Activated CD4-positive, alpha-beta memory T cell treated with anti-CD3 and anti-CD28 coated beads, Interleukin-2, amount 10 ng/mL, durations not matched to agents 7 days and 5 days (primary cell): ENCODE measurements at places on chromosomes 5 and 9.

GRCh38 chr9:7613931-7614330 lies 185.6 kb downstream of the DMAC1 start:
- no peak for DNase-seq

DNA sequence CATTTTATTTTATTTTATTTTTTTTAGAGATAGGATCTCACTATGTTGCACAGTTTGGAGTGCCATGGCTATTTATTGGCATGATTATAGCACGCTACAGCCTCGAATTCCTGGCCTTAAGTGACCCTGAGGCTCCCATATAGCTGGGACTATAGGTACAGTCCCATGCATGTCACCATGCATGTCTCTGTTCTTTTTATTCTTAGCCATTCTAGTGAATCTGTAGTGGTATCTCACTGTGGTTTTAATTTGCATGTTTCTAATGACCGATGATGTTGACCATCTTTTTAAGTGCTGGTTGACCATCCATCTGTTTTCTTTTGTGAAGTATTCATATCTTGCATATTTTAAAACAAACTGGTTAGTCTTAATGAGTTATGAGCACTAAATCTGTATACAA lies 76.1 kb downstream of the SLC44A1 start:
- no peak for DNase-seq

GRCh38 chr5:37615184-37615583 lies 224.7 kb downstream of the GDNF start:
- DNase-seq: no peak

GRCh38 chr5:29131285-29131684 lies 2062.2 kb upstream of the CDH6 start:
- no peak for DNase-seq

GRCh38 chr5:157469073-157469472 lies 9.1 kb downstream of the NIPAL4 start:
- DNase-seq: no peak

GRCh38 chr5:91468651-91469422 lies 85.7 kb upstream of the ARRDC3 start:
- no peak for DNase-seq

- DNase-seq: peak; percentile 23
Measured at GRCh38 chr9:135098400-135099105, 11.1 kb downstream of the OLFM1 start.

- DNase-seq: no peak
Measured at GRCh38 chr9:74953235-74953751, 581 bp upstream of the C9orf40 start.

DNA sequence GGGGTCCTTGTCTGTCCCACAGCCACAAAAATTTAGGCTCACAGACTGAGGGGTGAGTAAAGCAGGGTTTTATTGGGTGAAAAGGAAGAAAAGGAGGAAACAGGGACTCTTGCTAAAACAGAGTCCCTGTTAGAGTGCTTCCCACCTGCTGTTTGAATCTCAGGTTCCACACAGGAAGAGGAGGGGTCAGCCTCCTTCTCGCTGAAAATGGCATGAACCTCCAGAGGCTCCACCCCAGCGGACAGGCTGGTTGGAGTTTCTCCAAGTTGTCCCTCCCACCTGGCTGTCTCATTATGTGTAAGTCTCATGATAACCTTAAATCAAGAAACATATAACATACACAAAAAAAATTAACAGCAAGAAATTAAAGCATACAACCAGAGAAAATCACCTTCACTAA lies 28.3 kb upstream of the UHRF2 start:
- no peak for DNase-seq
